ENCODE measurements at places on chromosomes 4 and X. TPM values are rescaled to one million over a fixed set of nuclear protein-coding genes. Genes with fewer than 3 reads are reported as not detected.

- no peak for DNase-seq
These were observed 10.5 kb downstream of the CD99 start for GRCh38 chrX:2701600-2701999.

GRCh38 chr4:61251129-61251528, 51.0 kb downstream of the ADGRL3 start:
- DNase-seq, result no peak

DNA sequence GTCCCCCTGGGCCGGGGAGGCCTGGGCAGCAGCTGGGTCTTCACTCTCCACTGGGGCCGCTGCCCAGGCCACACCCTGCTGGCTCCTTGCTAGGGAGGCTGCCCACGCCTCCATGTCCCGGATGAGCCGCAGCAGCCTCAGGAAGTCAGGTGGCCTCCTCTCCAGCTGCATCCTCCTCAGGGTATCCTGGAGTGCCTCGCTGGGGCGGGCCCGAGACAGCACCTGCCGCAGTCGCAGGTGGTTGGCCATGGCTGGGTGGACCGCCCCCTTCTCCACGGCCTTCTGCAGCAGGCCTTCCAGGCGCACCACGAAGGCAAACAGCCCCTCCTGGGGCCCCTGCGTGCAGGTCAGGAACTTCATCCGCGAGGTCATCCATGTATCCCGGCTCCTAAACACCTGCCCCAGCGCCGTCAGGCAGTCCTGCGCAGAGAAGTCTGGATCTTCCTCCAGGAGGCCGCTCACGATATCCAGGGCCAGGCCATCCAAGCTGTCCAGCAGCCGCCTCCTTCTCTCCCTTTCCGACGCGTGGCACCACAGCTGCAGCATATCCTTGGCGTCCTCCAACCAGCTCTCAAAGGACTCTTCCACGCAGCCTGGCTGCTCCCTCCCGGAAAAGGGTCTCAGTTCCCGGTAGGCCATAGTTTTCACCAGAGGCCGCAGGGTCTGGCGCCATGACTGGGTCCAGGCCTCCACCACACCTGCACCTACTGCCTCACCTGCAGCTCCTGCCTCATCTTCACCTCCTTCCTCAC, 2.1 kb downstream of the PNMA6F start:
- DNase-seq, result no peak

DNA sequence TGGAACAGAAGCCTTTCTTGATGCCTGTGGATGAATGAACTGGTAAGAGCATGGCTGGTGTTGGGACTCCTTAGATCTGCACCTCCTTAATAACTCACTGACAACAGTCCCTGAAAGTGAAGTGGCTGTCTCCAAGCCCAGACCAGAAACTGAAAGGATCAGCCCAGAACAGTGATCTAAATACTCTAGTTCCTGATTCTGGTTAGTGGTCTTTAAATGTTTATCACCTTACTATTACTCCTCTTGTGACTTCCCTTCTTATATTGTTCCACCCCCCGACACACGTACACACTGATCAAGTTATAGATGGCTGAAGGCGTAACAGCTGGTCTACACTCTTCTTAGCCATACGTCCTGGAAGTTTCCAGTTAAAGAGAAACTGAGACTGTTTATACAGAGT, 33.8 kb upstream of the ARMCX2 start:
- DNase-seq, result no peak

DNA sequence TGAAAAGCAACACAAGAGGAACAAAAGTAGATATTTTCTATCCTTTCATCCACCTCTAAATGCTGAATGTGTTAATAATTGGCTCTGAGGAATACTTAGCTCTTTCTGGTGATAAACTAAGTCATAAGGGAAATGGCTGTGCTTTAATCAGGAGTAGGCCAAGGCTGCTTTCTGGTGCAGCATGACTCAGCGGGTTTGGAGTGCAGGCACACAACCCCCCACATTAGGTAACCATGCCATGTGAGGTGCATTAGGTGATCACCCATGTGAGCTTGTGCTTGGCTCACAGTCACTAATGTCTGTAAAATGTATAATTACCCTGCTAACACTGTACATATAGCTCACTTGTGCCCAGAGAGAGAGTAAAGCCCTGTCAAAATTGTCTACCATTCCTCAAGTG, 57.2 kb downstream of the USP38 start:
- DNase-seq, result no peak

GRCh38 chr4:121668368-121669162, 28.2 kb downstream of the ANXA5 start:
- no peak for DNase-seq

Gene MAGEA4
- total RNA-seq, result not detected

Gene TRO
- 12.3 TPM for total RNA-seq

DNA sequence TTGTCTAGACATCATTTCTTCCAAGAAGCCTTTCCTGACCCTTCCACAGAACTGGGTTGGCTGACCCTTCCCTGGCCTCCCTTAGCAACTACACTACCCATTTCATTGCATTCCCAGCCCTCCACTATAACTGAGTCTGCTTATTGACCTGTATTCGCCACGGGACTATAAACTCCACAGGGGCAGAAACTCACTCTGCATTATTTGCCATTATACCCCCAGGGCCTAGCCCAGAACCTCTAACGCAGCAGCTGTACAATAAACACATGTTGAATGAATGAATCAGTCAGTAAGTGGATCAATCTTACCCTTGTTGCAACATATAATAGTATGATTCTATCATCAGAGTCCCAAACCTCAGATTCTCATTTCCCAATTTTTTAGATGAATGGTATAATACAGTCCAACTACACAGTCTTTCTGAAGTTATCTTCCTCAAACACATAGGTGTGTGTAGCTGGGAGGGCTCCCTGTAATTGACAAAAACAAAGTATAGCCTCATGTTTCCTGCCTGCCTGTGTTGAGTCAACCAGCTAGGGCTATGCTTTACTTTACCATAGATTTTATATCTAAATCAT, 209.3 kb downstream of the CHIC2 start:
- DNase-seq, result no peak

- no peak for DNase-seq
These were observed 92.7 kb upstream of the PGRMC2 start for GRCh38 chr4:128380306-128380705.

DNA sequence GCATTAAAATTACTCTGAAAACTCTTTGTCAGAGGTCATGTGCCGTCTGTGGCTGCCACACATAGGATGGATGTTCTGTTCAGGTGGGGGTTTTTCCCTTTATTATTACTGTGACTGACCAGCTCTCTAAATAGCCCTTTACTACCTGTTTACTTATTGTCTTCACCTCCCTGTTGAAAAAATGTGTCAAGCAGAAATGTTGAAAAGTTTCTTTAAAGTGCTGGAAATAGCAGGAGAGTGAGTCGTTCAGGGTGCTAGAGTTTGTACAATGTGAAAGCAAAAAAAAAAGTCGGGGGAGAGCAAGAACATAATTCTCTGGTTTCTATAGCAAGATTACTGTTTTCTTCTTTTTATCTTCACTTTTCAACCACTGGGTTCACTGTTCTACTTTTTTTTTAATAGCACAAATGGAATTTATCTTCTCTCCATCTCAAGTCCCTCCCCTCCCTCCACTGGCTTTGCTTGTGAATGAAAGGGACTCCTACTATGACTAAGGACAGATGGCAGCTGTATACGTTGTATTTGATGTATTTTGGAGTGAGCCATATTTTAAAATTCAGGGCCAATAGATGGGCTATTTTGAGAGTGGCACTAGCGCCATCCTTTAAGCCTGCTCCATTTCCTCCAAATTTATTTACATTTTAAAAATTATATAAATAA, 33.3 kb downstream of the ARX start:
- DNase-seq, result no peak

Gene CHIC1
- total RNA-seq, result 9.1 TPM

Gene SLC6A14
- 10.1 TPM for total RNA-seq

GRCh38 chr4:111066001-111066400, 443.1 kb upstream of the PITX2 start:
- no peak for DNase-seq

Gene SOWAHD
- total RNA-seq, result not detected

DNA sequence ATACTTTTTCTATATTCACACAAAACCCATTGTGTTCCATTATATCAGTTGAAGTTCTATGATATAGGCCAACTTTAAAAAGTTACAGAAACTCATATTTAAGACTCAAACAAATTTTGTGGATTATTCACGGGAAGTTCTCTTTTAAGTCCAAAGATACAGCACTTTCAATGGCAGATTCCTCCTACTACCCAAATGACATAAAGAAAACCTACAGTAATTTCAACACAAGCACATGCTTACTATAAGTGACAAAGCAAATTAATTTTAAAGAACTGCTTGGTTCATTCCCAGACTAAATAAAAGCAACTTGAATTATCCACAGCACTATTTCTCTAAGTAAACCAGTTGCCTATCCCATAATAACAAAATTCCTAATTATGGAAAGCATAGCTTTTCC, 4.1 kb downstream of the PPA2 start:
- no peak for DNase-seq

DNA sequence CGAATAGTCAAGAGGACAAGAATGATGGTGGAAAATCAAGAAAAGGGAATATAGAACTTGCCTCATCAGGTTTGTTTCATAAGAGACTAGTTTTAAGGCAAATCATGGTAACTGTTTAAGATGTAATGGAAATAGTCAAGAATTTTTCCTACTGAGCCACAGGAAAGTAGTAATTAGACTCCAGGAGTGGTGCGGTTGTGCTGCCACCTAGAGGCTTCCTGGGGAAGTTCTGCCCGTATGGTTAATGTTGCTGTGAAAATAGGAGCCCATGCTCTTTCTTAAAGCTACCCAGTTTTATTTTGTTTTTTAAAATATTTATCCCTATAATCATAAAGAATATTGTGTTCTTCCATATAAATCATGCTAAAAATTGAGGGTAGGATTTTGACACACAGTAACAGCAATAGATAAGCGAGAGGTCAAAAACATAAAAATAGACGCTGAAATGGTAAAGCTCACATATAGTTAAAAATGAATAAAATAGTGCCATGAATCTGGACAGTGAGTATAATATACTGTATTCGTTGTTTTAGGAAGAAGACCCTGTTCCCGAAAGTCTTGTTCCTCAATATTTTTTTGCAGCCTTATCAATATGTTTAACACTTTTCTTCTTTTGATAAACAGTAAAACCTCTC, 87.0 kb downstream of the PHOX2B start:
- no peak for DNase-seq

DNA sequence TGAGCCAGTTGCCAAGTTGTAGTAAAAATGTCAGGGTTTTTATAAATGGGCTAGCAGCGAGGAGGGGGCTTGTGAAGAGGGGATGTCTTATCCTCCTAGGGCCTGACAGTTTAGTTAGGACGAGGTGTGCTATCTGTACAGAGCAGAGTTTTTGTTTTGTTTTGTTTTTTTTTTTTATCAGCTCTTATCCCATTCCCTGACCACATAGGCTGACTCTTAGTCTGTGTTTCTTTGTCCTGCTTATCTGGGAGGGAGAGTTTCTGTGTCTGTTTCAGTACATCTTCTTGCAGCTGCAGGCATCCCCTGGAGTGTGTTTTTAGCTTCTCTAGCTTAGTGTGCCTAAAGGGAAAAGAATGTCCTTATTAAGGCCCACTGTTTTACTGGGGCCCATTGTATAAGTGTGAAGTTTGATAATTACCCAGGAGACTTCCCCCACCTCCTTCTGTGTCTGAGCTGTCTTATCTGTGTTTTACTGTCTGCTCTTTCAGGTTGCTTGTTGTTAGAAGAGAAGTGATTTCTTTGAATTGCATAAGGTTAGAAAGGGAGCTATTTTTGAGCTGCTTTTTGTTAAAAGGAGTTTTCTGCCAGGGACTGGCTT, 32.0 kb downstream of the PAGE2 start:
- DNase-seq, result no peak

DNA sequence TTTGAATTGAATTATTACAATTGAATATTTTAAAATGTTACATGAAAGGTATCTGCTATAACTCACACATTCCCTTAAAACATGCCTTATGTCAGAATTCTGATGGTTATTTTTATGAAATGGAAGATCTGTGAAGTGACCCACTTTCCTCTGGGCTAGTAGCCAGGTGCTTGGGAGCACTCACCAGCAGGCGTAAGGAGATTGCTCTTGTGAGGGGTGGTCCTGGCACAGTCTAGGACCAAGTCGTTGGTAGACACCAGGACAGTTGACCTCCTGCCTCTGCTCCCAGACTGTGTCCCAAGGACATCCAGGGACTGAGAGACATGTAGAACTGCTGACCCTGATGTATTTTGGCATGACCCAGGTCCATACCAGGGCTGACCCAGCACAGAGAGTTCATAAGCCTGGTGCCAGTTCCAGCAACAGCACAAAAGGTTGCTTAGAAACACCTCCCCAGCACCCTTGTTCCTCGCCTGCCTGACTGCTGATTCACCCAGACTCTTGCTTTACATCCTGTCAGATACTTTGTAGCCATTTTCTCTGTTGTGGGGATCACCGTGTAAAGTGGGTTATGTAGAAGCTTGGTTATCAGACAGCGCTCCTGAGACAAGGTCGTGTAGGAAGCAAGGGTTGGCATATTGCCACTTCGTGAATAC, 48.5 kb downstream of the NELFA start:
- no peak for DNase-seq

- DNase-seq, result no peak
These were observed 64.0 kb downstream of the MANBA start for GRCh38 chr4:102696758-102697157.

Gene ADGRL3
- 16.9 TPM for total RNA-seq

Gene PNMA6A
- total RNA-seq, result 1.2 TPM

- DNase-seq, result no peak
These were observed 165.0 kb downstream of the SPIN4 start for GRCh38 chrX:63186137-63186536.

Gene SRD5A3
- total RNA-seq, result 25.5 TPM

Gene RELL1
- total RNA-seq, result 38.8 TPM

DNA sequence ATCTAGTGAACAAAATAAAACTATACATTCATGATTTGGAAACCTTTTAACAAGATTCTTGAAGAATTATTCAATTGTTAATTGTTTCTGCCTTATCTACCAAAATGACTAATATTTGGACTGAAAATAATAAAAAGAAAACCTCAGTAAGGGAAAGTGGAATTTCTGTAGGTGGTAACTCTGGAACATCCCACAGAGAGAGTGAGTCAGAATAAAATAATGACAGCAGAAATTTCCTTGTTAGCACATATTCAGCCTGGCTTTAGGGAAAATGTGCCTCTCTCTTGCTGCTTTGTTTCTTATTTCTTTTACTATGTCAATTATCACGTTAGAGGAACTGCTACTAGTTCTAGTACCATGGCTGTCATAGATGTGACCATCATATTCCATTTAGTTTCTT, 421.5 kb upstream of the GNPDA2 start:
- DNase-seq, result no peak

Gene DMRTC1B
- total RNA-seq, result not detected
